ENCODE measurements at places on chromosomes 2 and 18.

GRCh38 chr2:17540813-17541530, 476 bp downstream of the VSNL1 start:
- DNase-seq, result no peak

GRCh38 chr2:120862201-120863060, 126.8 kb downstream of the GLI2 start:
- DNase-seq, result no peak

DNA sequence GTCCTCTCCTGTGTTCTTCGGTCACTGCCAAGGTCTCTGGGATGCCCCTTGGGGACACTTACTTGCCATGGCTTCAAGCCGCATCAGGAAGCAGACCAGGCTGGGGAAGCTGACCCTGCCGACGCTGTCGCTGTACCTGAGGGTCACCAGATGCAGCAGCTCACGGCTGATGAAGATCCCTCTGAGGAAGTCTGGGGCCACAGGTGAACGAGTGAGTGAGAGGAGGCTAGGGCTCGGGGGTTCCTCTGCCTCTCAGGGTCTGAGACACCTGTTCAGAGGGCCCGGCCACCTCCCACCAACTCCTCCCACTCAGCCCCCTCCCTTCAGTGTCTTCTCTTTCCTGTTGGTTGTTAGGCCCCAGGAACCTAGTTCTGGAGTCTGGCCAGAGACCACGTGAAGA, 74.9 kb downstream of the CAPN13 start:
- DNase-seq, result no peak

DNA sequence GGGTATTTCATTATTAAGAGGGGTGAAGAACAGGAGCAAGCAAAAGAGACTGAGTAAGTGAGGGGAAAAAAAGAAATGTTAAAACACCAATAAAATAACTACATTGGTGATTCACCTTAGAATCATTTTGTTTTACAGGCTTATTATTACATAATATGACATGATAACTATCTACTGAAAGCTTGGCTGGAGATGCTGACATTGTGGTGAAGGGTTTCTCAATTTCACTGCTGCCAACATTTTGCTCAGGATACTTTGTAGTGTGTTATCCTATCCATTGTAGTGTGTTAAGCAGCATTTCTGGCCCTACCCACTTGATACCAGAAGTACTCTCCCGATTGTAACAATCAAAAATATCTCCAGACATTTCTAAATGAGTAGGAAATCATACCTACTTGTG, 1564.6 kb upstream of the NXPH2 start:
- DNase-seq, result no peak

GRCh38 chr2:180927030-180927686, 53.2 kb upstream of the UBE2E3 start:
- DNase-seq, result no peak

GRCh38 chr18:5389356-5389755, 93.8 kb upstream of the ZBTB14 start:
- DNase-seq, result no peak

- no peak for DNase-seq
Observed at GRCh38 chr2:169348321-169349024, 13.9 kb downstream of the LRP2 start.

DNA sequence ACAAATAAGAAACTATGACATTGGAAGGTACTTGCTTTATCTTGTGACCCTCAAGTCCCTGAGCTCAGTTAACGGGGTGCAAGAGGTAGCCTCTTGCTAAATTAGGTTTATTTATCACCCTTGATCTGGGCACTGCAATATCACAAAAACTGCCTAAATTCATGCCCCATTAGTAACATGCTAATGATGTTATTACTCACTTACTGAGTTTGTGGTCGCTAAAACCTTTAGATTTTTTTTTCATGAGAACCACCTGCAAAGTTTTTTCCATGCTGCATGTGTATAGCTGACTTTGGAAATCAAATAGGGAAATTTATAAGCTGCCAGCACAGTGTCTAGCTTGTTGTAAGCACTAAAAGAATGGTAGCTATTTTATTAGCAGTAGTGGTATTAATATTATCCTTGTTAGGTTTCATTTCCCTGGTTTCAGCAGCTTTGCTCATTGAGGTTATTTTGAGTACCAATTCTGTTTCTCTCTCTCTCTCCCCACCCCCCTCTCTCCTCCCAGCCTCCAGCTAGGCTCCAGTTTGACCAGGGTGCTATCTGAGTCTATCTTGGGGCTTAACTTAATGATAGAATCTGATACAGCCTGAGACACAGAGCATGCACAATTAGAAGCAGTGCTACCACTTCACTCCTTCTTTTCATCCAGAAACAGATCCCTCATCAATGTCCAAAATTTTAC, 88.7 kb upstream of the ATP8B1 start:
- DNase-seq, result no peak

DNA sequence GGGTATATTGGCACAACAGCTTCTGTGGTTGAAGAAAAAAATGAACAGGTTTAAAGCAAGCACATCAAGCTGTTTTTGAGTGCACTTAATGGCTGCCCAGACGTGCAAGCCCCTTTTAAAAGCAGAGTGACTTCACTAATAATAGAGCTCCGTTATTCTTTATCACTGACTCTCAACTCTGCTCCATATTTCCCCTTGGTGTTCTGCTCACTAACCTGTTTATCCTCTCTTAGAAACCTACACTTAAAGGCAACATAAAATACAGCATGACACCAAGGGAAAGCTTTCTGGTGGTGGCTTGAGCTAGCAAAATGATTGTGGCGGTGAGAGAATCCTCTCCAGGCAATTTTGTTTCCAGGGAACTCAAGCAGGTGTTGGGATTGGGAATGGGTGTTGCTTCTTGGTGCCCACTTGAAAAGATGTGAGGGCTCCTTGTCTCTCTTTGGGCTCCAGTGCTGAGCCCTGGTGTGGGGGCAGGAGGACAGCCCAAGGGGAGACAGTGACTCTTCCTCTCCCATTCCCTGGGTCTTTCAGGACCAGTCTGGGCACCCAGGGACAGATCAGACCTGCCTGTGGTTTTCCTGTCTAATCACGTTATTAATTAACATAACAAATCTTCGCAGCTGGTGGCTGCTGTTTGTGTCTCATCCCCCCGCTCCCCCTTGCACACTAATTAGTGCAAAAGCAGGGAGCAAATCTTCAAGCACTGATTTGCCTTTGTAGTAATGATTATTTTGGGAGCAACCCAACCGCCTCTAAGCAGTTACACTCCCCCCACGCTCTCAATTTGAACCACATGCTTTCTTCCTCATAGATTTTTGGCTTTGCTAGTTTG, 289.4 kb upstream of the CXCR4 start:
- no peak for DNase-seq

- no peak for DNase-seq
Observed at GRCh38 chr18:7626175-7626921, 59.2 kb downstream of the PTPRM start.

DNA sequence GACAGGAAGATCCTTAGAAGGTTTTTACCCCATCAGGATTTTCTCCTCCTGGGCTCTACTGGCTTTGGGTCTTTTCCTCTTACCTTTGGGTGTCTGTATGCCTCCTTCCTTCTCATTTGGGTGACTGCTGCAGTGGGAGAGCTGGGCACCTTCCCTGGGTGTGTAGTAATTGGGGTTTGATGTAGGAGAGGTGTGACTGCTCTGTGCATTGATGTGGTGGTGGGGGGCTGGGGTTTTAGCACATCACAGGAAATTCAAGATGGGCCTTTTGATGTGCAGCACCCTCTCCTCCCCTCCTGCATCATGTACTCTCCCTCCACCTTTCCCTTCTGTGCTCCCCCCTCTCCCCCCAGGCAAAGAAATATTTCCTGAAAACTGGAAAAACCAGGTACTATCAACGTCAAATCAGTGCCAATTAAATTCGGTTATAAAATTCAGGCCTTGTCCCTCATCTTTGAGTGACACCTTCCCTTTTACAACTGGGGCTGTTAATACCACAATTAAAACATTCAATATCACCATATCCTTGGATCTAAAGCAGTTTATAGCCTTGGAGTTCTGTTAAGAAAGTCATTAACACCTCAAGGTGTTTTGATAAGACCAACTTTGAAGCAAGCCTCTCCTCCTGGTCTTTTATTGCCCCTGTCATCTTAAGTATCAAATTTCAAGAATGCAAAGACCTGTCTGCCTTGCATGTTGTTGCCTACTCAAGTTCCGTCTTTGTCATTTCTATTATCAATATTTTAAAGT, 23.3 kb downstream of the EDAR start:
- DNase-seq, result no peak

DNA sequence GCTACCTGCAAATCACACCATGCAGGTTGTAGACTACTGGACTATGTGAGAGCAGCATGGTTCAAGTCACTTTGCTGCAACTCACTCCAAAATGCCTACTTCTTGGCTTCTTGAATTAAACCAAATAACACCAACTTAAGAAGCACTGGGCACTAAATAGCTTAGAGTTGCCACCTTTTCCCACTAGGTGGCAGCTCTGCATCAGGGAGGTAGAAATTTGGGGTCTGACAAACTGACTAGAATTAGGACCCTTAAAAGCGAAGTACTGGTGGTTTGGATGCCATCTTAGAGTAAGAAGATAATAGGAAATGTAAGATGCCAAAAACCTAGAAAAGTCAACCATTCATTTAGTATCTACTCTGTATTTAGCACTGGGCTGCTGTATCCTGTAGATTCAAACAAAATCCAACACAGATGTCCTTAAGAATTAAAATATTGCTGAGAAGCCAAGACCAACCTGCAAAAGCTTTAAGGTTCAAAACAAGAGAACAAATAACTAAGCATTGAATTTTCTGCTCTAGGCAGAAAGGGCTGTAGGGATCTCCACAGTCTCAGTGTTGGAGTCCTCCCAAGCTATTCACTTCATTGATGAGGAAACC, 65.5 kb downstream of the CCBE1 start:
- DNase-seq, result no peak

DNA sequence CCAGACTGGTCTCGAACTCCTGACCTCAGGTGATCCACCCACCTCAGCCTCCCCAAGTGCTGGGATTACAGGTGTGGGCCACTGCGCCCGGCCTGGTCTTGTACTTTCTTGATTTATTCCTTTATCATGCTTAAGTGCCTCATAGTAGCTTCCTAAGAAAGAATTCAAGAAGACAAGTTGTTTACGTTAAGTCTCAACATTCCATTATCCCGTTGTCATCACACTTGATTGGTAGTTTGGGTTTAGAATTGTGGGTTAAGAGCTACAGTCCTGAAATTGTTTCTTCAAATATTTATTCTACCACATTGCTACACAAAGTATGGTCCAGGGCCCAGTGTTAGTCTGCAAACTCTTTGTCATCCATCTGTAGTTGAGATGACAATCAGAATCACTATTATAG, 194.0 kb downstream of the VWC2L start:
- no peak for DNase-seq

DNA sequence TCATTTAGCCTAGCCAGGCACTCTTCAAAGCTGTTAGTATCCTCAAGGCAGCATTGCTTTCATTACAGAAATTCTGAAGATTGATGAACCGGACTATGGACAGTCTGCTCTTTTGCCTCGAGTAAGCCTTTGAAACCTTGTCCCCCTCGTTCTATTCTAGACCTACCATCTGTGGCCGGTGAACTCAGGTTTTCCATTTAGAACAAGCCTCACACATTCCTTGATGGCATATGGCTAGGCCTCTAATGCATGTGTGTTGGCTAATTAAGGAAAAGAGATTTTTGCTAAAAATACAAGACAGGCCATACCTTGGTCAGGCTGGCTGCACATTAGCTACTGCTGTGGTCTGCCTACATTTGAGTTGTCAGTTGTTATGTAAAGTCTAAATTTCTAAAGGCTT, 111.8 kb downstream of the CERS6 start:
- no peak for DNase-seq

DNA sequence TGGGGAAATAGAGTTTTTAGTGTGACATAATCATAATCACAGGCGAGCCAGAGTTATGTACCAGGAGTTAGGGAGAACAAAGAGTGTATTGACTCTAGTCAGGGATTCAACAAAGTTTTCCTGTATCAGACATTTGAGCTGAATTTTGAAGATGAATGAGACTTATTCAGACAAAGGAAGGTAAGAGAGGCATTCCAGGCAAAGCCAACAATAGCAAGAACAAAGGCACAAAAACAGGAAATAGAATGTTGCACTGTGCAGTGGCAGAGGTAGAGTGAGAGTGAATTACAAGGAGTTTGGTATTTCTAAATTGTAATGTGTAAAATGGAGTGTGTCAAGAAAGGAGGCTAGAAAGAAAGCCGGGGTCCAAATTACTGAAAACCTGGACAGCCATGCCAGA, 156.2 kb downstream of the CCDC148 start:
- no peak for DNase-seq

DNA sequence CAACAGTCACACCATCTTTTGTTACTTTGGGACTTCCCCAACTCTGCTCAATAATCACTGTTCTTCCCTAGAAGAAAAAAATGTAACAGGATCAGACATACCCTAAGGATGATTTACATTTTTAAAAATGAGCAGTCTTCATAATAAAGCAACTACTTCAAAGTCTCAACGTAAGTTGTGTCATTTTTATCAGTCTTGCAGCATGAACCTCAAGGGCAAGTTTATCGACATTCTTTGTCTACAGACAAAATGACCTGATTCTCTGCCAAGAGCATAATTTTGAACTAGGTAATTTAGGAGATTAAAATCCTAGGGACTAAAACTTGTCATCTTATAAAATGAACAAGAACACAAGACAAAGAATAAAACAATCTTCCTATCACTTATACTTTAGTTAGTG, 2.3 kb downstream of the HSPD1 start:
- no peak for DNase-seq

GRCh38 chr2:197538412-197538811, 22.5 kb downstream of the MOB4 start:
- no peak for DNase-seq

DNA sequence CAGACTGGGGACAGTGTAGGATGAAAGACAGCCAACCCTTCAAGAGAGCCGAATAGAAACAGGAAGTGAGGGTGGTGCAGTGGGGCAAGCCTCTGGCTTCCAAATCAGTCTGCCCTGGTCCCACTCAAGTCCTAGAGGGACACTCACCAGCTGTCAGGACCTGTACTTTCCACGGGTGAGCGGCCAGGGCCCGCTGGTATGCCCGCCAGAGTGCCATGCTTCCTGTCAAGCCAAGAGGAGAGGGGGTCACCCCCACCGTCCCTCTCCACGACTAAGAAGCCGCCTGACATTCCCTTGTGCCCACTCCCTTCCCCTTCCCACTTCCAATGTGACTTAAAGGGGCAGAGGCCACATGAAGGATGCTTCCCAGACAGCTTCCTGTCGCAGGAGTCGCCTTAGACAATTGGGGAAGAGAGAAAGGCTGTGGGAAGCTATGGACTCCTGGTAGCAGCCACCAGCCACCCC, 564 bp downstream of the MPV17 start:
- DNase-seq, result peak; percentile 45

DNA sequence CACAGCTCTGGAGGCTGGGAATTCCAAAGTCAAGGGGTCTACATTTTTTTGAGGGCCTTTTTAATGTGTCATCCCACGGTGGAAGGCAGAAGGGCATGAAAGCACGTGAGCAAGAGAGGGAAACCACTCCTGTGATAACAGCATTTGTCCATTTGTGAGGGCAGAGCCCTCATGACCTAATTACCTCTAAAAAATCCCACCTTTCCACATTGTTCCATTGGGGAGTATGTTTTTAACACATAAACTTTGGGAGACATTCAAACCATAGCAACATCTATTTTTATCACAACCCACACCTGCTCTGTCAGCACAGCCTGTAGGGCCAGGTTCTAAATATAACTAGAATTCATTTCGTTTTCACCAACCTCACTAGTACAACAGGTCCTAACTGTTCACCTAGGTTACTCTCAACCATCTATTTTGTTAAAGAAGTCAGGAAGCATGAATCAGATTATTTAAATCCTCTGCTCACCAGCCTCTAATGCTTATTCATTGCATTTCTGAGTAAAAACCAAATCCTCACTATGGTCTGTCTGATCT, 92.2 kb upstream of the DPP10 start:
- no peak for DNase-seq

GRCh38 chr2:122652670-122653069, 897.2 kb downstream of the TSN start:
- DNase-seq, result no peak

GRCh38 chr2:240933048-240933965, 27.2 kb downstream of the CROCC2 start:
- peak; percentile 27 for DNase-seq

Data from activated naive CD8-positive, alpha-beta T cell treated with anti-CD3 and anti-CD28 coated beads, Interleukin-2, amount 10 ng/mL, durations not matched to agents 7 days and 5 days (primary cell).